ENCODE measurements at places on chromosomes 7 and 10.
A peak's percentile ranks its signal among the peaks of the same experiment; 100 is the strongest.

- DNase-seq: no peak
Observed at GRCh38 chr10:93580828-93581227, 14.4 kb downstream of the FFAR4 start.

DNA sequence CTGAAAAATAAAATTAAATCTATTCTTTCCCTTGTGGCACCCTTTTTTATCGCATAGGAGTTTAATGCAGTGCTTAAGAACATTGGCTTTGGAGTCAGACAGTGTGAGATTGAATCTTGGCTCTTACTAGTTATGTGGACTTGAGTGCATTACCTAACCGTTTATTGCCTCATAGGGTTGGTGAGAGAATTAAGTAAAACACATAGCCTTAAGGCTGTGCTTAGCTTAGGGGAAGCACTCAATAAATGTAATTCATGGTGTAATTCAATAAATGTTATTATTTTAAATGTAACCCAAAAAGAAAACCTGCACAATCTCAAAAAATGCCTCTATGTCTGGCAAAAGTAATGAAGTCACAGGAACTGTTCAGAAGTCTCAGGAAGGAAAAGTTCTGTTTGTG is 2.7 kb downstream of the STK17A start:
- no peak for DNase-seq

DNA sequence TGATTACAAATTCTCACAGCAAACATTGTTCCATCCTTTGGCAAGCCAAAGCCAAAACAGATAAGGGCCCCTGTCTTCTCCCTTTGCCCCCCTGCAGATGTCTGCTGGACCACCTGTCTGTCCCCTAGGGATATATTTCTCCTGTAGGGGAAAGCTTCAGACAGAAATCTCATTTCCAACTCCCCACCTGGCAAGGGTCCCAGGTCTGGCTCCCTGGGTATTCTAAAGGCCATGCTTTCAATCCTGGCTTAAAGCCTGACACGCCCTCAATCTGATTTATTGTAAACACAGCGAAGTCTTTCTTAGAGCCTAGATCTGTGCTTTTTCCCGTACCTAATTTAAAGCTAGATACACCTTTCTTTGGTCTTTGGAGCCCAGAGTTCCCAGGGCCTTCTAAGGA is 66.1 kb downstream of the KCNMA1 start:
- DNase-seq: no peak

DNA sequence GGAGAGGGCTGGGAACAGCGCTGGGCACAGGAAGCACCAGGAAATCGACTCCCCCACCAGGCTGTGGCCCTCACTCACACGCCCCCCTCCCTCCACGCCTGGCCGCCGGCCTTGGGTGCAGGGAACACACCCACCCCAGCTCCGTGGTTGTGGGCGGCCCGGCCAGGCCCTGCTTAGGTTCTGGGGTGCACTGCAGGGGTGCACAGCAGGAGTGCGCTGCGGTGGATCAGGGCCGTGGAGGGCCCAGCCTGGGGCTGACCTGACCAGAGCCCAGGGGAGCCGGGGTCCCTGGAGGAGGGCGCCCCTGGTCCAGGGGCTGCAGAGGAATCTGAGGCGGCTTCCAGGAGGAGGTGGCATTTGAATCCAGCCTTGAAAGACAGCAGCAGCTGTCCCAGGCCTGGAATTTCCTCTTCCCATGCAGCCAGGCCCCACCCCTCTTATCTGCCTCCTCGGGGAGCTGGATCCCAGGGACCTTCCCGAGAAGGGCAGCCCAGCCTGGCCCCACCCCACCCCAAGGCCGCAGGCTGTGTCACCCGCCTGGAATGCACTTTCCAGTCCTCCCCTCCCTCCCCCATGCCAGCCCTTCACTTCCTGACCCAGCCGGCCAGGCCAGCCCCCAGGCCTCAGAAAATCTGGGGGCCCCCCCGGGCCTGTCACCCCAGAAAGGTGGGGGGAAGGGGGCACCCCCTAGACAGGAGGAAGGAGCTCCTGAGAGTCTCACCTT is 18.4 kb upstream of the PDGFA start:
- DNase-seq: no peak

GRCh38 chr10:9885761-9886160 is 1131.9 kb upstream of the CELF2 start:
- no peak for DNase-seq

DNA sequence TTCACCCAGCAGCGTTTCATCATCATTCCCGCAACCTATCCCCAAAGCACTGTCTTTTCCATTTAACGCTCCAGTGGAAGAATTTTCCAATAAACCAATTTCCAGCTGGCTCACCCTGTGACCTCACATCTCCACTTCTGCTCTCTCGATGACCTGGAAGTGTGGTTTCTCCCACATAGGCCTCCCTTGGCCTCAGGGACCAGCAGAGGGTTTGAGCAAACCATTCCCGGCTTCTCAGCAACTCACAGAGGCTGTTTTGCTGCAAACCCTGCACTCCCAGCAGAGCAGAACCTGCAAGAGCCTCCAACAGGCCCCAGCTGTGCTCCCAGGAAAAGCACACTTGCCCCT is 523.0 kb upstream of the FOXK1 start:
- no peak for DNase-seq

- DNase-seq: no peak
Observed at GRCh38 chr7:134528749-134529148, 1.4 kb downstream of the AKR1B10 start.

- no peak for DNase-seq
Observed at GRCh38 chr10:74743401-74743800, 83.0 kb upstream of the KAT6B start.

GRCh38 chr10:78457804-78458482 is 424.3 kb downstream of the RPS24 start:
- DNase-seq: peak; percentile 59

DNA sequence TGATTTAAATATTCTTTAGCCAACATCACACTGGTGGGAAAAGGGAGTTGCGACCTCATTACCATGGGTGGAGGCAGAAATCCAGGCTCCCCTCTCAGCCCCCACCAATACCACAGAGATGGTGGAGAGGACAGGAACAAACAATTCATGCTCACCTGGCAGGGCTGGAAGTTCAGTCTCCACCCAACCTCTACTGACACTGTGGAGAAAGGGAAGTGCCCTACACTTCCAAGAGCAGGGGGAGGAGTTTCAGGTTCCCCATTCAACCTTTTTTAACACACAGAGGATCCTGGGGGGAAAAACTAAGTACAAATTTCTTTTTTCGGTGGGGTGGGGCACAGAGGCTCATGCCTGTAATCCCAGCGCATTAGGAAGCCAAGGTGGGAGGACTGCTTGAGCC is 210.1 kb upstream of the KCTD7 start:
- DNase-seq: no peak

DNA sequence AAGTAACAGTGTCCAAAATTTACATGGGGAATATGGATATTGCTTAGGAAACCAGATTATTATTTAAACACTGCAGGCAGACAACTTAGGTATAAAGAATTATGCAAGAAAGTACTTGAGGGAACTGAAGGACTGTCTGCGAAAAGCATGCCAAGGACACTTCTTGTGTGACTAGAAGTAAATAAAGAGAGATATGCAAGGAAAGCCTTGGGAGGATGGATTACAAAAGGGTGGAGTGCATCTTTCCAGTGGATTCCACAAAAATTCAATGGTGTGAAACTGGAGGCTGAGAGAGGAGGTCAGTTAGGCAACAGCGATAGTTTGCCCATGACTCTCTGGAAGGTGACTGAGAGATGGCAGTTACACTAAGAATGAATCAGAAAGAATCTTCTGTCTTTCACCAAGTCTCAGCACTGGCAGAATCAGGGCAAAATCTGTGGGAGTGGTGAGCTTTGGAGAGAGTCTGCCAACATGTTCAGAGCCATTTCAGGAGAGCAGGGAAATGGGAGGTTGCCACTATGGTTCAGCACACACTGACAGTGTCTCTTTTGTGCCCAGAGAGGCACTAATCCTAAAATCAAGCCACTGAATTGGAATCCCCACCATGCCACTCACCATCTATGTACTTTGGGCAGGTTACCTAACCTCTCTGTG is 331.6 kb downstream of the BMPER start:
- no peak for DNase-seq

DNA sequence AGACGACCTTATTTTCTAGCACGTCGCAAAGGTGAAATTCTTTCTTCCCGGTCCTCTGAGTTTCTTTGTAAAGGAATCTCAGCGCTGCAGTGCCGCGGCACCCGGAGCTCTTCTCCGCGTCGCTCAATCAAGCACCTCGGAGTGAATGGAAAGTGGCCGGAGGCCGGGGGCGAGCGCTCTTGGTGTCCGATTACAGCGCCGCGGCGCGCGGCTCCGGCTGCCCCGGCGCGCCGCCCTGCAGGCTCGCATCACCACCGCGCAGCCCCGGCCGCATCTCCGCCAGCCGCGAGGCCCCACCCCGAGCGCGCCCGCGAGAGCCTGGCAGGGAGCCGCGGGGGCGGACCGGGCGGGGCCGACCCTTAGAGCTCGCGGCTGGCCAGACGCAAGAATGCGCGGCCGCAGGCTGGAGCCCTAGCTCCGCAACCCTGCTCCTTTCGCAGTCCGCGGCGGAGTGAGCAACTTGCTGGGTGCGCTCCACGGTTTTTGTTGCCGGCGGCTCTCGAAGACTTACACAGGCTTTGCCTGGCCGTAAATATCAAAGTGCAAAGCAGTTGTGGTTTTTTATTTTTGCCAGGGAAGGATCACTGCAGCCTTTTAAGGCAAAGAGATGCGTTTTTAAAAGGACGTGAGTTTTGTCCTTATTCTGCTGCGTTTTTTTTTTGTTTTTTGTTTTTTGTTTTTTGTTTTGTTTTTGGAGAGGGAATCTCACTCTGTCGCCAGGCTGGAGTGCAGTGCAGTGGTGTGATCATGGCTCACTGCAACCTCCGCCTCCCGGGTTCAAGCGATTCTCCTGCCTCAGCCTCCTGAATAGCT is at the start of gene SEMA3C:
Gene SEMA3C (minus strand): TSS at position 143 of the 813 bp plus-strand sequence. CDS start 2,270 bp downstream, outside the sequence.
- DNase-seq: peak; percentile 76

GRCh38 chr7:112260911-112261310 is 54.4 kb downstream of the ZNF277 start:
- no peak for DNase-seq

GRCh38 chr10:132443605-132443982 is 46.6 kb downstream of the PWWP2B start:
- no peak for DNase-seq

- no peak for DNase-seq
Observed at GRCh38 chr10:102603946-102604345, 40.3 kb upstream of the TRIM8 start.

- DNase-seq: no peak
Observed at GRCh38 chr10:32131388-32131787, 75.2 kb upstream of the KIF5B start.

- no peak for DNase-seq
Observed at GRCh38 chr7:7335215-7335614, 152.9 kb downstream of the C1GALT1 start.

GRCh38 chr7:5580714-5581395 is 157.2 kb upstream of the TNRC18 start:
- DNase-seq: no peak

DNA sequence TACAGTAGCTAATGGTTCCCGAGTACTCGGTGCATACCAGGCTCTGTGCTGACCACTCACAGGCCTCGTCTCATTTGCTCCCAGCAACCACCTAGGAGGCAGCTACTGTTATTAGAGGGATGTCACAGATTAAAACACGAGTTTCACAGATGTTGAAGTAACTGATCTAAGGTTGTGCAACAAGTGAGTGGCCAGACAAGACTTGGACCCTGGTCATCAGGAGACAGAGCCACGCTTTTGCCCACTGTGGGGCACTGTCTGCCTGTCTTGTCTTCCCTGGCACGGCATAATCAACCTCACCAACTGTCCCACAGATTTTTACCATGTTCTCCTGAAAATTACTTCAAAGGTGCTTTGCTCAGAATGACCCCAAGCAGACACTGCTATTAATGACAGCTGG is 111.6 kb upstream of the HABP2 start:
- no peak for DNase-seq

DNA sequence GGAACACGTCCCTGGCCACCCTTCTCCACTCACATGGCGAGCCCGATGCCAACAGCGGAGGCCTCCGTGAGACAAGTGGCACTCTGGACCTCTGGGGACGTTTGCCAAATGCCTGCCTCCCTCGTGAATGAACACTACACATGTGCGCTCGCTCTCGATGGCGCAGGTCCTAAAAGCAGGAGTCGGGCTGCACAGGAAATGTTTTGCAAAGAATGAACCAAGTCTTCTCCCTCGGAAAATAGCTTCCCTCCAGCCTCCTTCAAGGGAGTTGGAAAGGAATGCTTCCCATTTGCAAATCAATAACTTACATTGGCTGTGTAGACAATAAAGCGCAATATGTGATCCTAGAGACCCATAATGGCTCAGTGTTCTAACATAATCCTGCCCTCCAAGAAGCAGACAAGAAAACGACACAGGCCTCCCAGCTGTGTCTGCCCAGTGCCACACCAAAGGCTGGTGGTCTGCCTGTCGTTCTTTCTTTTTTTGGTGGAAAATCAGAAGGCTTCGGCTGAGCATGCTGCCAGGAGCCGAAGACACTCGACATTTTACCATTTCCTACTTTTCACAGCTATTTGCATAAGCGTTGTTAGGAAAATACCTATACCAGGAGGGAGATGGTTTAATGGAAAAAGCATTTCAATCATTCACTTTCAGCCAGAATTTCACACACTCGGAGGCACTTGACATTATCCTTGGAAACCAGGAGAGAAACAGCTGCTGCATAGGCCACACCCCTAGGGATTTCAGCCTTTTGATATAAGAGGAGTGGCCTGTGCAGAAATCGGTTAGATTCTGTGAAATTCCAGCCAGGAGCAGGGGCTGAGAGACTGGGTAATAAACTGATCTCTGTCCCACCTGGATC is 38.4 kb downstream of the ATXN7L1 start:
- DNase-seq: no peak

GRCh38 chr10:79286318-79286951 is 60.8 kb upstream of the PPIF start:
- no peak for DNase-seq

- no peak for DNase-seq
Observed at GRCh38 chr10:79982362-79982800, 33.5 kb upstream of the SFTPD start.

DNA sequence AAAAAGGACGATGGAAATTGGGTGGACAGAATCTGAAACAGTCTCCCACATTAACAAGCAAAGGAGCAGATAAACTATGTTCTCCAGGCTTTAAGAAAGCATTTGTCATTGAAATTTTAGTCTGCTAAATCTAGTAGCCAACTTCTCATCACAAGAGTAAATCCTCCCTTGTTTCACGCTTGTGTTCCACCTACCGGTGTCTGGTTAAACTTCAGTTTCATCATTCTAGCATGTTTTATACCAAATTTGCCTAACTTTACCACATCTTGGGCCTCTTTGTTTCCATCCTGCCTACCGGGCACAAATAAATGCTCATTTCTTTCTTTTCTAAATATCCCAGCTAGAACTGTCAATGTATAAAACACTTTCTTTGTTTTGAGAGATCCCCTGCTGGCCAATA is 5.8 kb downstream of the LIPA start:
- no peak for DNase-seq

GRCh38 chr10:5018134-5018533 is 14.5 kb upstream of the AKR1C2 start:
- no peak for DNase-seq

- DNase-seq: no peak
Observed at GRCh38 chr10:29346296-29347001, 57.6 kb downstream of the LYZL1 start.

- no peak for DNase-seq
Observed at GRCh38 chr7:92034116-92034515, 93.5 kb downstream of the AKAP9 start.
